Activated CD4-positive, alpha-beta T cell treated with anti-CD3 and anti-CD28 coated beads, Interleukin-2, amount 50 U/mL, for 24 hours (primary cell): ENCODE measurements at places on chromosomes 6 and 20.

DNA sequence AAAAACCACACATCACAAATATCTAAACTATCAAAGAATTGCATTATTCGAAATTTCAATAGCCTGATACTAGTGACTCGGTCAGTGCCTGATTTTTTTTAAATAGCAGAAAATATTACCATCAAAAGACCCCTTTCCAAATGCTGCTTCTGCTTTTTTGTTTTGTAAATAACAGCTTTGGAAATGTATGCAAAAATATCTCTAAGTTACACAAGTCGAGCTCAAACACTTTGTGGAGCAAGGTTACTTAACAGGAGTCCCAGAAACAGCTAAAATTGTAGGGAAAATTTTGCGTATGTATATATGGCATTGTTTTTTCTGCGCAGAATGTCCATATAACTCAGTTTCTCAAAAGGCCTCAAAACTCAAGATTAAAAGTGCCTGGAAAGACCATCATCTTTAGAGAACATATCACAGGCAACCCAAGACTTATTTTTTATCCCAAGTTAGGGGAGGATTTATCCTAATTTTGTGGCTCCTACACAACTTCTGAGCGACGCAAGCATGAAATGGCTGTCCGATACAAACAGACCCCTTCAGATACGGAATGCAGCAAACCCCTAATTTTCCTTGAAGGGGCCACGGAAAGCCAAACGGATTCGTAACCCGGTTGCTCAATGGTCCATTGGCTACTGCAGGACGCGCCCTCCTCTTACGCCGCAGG is 1.3 kb downstream of the CEP85L start:
- DNase-seq: no peak

- no peak for DNase-seq
Observed at GRCh38 chr6:147179809-147180208, 24.4 kb upstream of the STXBP5 start.

- no peak for DNase-seq
Observed at GRCh38 chr6:137013738-137014602, 30.8 kb downstream of the IL20RA start.

GRCh38 chr20:47762699-47763268 is 22.5 kb downstream of the SULF2 start:
- no peak for DNase-seq

- DNase-seq: no peak
Observed at GRCh38 chr20:37385659-37386504, 39.9 kb downstream of the SRC start.

DNA sequence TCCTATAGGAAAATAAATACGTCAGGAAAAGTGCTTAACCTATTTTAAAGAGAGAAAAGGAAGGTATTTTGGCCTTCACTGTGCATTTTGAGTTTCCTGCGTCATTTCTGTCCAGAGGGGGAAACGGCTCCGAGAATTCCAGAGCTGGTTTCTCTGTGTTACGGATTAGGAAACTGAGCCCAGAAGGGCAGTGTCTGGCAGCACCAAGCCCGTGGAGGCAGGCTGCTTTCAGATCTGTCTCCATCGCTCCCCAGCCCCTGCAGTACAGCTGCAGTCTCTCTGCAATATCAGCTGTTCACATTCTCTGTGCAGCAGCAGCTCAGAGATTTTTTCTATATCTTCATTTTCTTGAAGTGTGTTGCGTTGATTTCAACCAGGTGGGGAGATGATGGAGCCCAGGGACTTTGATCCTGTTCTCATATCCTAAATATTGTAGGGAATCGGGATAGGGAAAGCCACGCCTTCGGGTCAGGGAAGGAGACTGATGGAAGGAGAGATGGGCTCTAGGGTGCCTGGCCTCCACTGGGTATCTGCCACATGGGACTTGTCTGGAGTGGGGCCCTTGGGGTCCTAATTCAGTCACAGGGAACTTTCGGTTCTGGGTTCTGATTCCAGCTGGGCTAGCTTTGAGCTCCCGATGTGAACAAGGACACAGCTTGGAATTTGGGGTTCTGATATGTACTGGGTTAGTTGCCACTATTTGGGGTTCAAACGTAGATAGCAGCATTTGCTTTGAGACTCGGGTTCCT is 2.8 kb downstream of the ANKRD60 start:
- no peak for DNase-seq

- no peak for DNase-seq
Observed at GRCh38 chr6:109292420-109292819, 89.8 kb downstream of the CD164 start.

DNA sequence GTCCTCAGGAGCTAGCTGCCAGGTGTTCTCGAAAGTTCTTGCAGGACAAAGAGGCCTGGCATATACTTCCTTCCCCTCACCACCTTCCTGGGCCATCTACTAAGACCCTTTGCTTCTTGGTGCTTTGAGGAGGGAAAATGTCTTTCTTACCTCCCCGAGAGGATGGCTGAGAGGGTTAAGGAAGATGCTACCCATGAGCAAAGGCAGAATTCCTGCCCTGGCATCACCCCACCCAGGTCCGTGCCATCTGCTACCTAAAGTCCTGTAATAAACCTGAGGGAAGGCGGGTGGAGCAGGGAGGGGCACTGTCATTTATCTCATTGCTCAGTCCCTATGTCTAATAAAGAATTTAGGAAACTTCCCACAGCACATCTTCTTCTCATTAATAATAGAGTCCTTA is 16.2 kb downstream of the GFOD1 start:
- no peak for DNase-seq

GRCh38 chr6:134590004-134590403 is 272.1 kb upstream of the SGK1 start:
- DNase-seq: no peak

DNA sequence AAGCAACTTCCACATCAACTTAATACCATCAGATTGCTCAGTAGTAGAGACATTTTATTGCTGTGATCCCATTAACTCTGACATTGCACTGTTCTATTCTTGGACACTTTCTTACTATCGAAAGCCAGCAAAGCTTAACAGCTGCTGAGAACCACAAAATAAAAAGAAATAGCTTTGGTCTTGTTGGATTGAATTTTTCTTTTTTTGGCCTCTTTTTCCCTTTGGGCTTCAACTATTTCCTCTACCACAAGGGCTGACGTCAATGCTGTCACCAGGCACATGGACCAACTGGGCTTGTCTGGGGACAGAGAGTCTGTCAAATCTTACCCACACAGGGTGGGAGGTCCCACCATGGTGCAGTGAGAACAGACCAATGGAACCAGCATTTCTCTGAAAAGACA is 63.4 kb upstream of the ENPP5 start:
- no peak for DNase-seq

DNA sequence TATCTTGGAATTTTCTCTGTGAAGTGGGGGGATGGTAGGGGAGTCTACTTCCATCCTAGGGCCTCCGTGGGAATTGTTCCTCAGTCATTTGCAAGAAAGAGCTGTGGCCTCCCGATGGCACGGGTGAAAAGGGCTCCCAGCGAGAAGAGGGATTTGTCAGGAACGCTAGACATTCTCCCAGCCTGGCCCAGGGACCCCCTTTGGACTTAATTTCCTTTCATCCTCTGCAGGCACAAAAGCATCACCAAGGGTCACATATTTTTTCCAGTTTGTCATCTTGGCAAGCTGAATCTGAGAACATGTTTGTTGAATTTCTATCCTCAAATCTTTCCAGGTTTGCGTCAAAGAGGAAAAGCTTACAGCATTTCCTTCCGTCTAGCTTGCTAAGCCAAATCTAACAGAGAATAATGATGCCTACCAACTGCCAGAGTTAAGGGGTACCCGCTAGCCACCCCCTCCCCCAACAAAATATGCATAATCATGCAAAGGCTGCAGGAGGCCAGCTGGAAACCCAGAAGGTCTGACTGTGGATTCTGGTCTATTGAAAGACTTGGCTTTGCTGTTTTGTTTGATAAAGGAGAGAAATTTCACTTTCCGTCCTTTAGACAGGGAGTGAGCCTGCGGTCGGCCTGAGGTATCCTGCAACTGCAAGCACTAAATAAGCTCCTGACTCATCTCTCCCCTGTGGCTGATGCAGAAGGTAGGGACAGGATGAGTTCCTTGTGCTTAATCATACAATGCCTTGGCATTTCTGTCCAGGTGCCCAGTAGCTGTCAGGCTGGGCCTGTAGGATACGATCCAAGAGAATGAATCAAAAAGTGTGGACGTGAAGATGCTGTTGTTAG is 23.1 kb downstream of the PSMG4 start:
- no peak for DNase-seq

DNA sequence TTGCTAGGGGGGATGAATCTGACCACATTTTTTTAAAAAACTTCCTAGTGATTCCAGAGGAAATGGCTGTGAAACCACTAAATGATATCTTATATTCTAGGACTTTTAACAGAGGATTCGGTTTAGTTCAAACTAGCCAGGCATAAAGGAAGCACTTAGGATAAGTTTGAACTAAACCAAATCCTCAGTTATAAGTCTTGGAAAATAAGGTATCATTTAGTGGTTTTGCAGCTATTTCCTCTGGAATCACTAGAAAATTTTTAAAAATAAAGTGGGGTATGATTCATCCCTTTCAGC is 327.9 kb upstream of the QKI start:
- DNase-seq: no peak

DNA sequence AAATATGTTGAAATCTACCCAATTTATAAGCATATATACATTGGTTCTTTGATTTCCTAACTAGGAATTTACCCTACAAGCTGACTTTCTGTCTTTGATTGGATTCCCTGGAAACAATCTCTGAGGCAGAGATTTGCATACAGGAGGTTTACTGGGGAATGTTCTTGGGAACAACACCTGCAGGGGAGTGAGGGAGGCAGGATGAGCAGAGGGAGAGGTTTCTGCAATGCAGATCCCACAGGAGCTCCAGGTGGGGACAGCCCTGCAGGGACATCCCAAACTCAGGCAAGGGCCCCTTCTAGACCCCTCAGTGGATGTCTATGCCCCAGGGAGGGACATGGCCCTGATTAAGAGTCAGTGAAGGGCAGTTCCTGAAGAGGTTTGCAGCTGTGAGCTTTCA is 95.2 kb upstream of the CCDC167 start:
- DNase-seq: no peak

DNA sequence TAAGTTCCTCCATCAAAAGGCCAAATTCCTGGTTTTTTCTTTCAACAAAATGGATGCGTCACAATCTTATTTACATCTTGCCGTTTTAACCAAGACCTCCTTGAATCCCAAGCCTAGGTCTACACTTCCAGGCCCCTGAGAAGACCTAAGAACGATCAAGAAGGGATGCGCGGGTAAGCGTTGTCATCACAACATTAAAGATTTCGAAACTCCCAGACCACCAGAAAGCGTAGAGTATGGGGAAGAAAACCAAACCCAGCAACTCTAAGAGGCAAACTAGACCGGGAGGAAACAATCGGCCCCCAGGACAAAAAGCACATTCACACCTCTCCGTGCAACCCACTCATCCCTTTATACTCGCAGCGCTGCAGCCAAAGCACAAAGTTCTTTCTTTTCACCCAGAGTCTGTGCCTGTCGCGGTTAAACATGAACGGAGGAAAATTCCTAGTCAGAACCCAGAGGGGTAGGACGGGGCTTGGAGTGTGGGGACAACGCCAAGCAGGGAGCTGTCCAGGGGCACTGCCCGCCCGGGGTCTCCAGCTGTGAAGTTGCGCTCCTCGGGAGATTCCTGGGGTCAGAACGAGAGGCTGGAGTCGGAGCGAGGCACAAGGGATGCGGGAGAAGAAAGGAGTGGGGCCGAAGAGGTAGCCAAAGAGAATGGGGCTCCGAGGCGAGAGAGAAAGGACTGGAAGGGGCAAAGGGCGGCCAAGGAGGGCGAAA is 725 bp downstream of the OSER1 start:
- no peak for DNase-seq

GRCh38 chr20:2133318-2134183 is 31.9 kb downstream of the STK35 start:
- no peak for DNase-seq

DNA sequence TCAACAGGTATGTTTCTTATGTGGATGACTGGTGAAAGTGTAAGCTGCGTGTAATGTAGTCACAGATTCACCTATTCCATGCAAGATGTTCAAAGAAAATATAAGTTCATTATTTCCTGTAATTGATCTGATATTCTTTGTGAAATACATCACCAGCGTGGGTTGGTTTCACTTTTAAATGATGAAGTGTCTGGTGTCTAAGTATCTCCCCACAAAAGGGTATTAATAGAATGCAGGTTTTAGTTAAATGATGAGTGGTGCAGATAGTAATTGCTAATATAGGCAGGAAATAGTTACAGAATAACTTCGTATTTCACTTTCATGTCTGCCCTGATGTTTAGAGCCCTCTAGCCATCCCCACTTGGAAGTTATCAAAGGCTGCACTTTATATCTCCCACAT is 22.2 kb downstream of the PGBD1 start:
- DNase-seq: peak; percentile 13

DNA sequence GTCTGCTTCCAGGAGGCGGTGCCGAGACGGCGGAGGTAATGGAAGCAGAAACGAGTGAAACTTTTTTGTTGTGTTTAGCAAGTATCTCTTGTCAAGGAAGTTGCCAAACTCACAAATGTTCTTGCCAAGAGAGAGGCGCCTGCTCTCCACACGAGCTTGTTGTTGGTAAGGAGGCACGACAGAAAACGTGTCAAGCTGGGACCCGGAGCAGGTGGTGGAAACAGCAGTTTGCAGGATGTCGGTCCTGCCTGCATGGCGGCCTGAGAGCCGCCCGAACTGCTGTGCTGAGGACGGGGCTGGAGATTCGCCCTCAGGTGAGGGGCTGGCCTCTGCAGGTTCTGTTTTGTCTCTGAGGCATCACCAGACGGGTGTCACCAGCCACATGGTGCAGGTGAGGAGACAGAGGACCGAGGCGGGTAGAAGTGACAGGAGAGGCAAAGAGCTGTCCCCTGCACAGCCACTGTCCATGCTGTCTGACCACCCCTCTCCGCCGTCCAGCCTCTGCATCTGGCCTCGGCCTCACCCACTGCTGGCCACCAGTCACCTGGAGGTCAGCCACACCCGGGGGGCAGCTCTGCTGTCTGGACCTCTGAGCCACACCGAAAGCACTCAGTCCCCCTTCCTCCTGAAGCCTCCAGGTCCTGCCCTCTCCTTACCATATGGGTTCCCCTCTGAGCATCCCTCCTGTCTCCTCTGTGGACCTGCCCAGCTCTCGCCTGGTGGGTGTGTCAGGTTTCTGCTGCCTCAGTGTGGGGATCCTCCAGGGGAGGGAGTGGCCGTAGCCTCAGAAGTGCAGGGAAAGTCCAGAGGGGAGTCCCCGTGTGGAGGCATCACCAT is 261.5 kb downstream of the TAF4 start:
- no peak for DNase-seq

- peak; percentile 48 for DNase-seq
Observed at GRCh38 chr6:158290659-158291058, 21.6 kb upstream of the TULP4 start.

- no peak for DNase-seq
Observed at GRCh38 chr20:22584522-22584921, at the start of gene FOXA2. FOXA2 (minus strand) TSS chr20:22584572; CDS start chr20:22584278, 294 bp downstream.
